NCI-H1417 (cell line): ENCODE measurements at places on chromosomes 4 and X.

GRCh38 chr4:173793937-173794510 is 264.0 kb upstream of the HAND2 start:
- no peak for DNase-seq

- DNase-seq, result no peak
Measured at GRCh38 chr4:762211-763190, 56.9 kb downstream of the PCGF3 start.

GRCh38 chr4:63580796-63581475 is 828.3 kb downstream of the TECRL start:
- DNase-seq, result no peak

- DNase-seq, result no peak
Measured at GRCh38 chr4:7629501-7630254, 194.9 kb upstream of the PSAPL1 start.

DNA sequence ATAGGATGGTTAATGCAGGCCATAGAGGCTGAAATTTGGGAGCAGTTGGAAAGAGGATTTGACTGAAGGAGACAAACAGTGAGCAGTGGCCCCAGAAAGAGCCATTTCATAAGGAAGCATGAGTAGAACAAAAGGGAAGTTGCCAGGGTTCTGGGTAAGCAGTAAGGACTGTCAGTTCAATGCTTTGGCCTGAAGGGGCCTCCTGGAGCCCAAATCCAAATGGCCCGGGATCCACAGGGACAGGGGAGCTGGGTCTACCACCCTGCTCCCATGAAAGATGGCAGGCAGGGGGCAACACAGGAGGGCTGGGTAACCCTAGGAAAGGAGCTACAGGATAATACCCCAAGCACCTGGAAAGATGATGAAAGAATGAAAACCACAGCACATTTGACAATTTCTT is 4.1 kb upstream of the INTS6L start:
- DNase-seq, result no peak

- no peak for DNase-seq
Measured at GRCh38 chr4:108425988-108426387, 194.4 kb upstream of the RPL34 start.

DNA sequence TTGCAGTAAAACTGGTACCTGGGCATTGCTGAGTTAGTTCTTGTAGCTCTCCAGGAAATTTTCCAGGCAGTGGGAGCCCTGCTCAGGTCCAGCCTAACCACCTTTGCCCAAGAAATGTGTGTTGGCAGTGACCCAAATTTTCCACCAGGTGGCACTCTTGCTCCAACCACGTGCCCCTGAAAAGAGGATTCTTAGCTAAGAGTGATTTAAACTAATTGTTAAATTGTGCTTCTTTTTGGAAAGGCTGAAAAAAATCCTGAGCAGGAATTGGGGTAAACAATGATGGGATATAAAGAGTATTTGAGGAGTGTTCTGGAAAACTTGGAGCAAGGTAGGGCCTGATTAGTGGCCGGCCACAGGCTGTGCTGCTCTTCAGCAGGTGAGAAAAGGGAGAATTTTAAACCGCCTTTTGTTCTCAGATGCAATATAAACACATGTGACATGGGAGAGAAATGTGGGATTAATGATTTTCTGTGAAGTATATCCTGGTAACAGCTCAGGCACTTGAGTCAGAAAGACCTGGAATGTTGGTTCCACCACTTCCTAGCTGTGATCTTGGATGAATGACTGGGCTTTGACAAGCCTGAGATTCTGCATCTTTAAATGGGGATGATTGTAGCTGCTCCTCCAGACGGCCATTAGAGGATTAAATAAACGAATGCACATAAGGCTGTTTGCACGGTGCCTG is 219.6 kb downstream of the PTTG2 start:
- DNase-seq, result peak; percentile 41

GRCh38 chr4:7773401-7774180 is 166.1 kb downstream of the AFAP1 start:
- DNase-seq, result no peak

DNA sequence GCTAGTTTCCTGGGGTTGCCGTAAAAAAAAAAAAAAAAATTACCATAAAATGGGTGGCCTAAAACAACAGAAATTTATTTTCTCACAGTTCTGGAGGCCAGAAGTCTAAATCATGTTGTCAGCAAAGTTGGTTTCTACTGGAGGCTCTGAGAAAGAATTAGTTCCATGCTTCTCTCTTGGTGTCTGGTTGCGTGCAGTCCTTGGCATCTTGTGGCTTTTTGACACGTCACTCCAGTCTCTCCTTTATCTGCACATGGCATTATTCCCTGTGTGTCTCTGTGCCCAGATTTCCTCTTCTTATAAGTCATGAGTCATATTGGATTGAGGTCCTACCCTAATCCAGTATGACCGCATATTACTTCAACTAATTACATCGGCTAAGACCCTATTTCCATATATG is 38.7 kb downstream of the SPATA4 start:
- no peak for DNase-seq

DNA sequence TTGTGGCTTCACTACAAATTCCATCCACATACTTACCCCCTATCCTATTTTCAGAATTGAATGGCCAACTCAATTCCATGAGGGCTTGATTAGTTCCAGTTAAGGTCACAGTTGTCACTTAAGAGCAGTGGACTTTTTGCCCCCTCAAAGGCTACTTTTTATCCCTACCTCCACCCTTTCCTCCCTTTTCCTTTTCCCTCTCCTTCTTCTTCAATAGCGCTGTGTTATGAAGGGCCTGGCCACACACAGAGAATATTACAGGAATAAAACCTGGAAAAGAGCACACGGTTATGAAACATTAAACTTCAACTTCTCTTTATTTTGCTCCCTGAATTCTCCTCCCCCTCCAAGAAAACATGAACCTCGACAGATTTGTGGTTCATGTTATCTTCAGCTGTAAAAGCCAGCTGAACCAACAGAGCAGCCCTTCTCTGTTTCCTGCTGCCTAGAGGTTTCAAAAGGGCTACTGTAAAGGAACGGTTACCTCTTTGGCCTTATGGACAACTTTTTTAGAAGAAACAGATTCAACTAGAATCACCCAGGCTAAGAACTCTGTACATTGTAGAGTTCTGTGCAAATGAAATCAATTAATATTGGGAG is 87.0 kb upstream of the RPL34 start:
- DNase-seq, result no peak

GRCh38 chr4:41285864-41286235 is 29.1 kb downstream of the UCHL1 start:
- DNase-seq, result no peak

DNA sequence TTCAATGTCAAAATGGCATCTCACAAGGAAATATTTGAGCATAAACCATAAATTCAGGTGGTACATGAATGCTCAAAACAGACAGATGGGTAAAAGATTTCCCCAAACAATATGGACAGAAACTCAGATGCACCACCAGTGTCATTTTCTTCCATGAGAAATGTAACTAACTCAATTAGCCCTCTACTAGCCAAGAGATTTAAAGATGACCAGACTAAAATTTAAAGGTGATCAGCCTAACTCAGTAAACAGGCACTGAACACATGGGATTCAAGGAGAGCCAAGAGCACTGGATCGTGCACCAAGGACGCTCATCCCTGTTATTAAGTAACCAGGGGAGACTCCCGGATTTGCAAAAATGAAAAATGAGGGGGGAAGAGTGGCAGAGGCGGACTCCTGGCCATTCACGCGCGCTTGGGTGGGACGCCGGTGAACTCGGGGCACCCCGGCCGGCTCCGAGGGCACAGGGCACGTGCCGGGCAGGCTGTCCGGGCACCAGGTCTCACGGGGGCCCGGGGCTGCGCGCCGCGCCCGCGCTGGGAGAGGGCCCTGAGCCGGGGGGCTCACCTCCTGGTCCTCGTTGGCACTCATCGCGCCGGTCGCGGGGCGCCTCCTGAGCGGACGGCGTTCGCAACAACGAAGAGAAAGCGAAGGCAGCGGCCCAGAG is 490 bp downstream of the RWDD4 start:
- DNase-seq, result peak; percentile 82

GRCh38 chrX:39196192-39197102 is 395.2 kb downstream of the MID1IP1 start:
- DNase-seq, result no peak

GRCh38 chr4:70734971-70735370 is 13.2 kb downstream of the RUFY3 start:
- no peak for DNase-seq

GRCh38 chrX:13647709-13648212 is 5.2 kb upstream of the TCEANC start:
- DNase-seq, result peak; percentile 7
